Skin of body (tissue), 3 donors: ENCODE measurements at places on chromosomes 7 and 10. TPM values are rescaled to one million over a fixed set of nuclear protein-coding genes. Genes with fewer than 3 reads are reported as not detected.

GPRIN2 gene
- 2.8 TPM for total RNA-seq

C10orf95 gene
- total RNA-seq = 0.39 TPM

OPALIN gene
- total RNA-seq = not detected

ADRB1 gene
- total RNA-seq = 0.79 TPM

SPDYE1 gene
- 0.10 TPM for total RNA-seq

AMPH gene
- 3.5 TPM for total RNA-seq

MET gene
- 7.1 TPM for total RNA-seq

CFAP46 gene
- 0.39 TPM for total RNA-seq

LEP gene
- total RNA-seq = 0.59 TPM

MAP3K8 gene
- 25.5 TPM for total RNA-seq

RRP12 gene
- total RNA-seq = 14.3 TPM

ZNF273 gene
- 10.7 TPM for total RNA-seq

FAM24B gene
- total RNA-seq = 5.7 TPM

AKR1E2 gene
- 15.5 TPM for total RNA-seq

ANKRD22 gene
- total RNA-seq = 14.9 TPM

PODXL gene
- 11.4 TPM for total RNA-seq

HTR5A gene
- not detected for total RNA-seq

ALOX5 gene
- total RNA-seq = 9.4 TPM

ACTR3C gene
- total RNA-seq = 6.3 TPM

GPR15LG gene
- 2.1 TPM for total RNA-seq

CACNA2D1 gene
- 54.4 TPM for total RNA-seq

CYREN gene
- 17.6 TPM for total RNA-seq

ADARB2 gene
- 0.10 TPM for total RNA-seq

PTPRN2 gene
- total RNA-seq = 0.99 TPM

TACC2 gene
- total RNA-seq = 40.2 TPM

KAZALD1 gene
- total RNA-seq = 17.7 TPM

CFAP70 gene
- 3.4 TPM for total RNA-seq

IKZF1 gene
- total RNA-seq = 6.5 TPM

CLRN3 gene
- 0.39 TPM for total RNA-seq

WDFY4 gene
- 4.3 TPM for total RNA-seq

DYDC2 gene
- 0.10 TPM for total RNA-seq

MMRN2 gene
- total RNA-seq = 20.4 TPM

TFAM gene
- total RNA-seq = 22.2 TPM

CDK6 gene
- 58.8 TPM for total RNA-seq

SUFU gene
- total RNA-seq = 7.4 TPM

MACC1 gene
- total RNA-seq = 7.1 TPM
